NCI-H187 (cell line): ENCODE measurements at places on chromosomes 5 and 9.

DNA sequence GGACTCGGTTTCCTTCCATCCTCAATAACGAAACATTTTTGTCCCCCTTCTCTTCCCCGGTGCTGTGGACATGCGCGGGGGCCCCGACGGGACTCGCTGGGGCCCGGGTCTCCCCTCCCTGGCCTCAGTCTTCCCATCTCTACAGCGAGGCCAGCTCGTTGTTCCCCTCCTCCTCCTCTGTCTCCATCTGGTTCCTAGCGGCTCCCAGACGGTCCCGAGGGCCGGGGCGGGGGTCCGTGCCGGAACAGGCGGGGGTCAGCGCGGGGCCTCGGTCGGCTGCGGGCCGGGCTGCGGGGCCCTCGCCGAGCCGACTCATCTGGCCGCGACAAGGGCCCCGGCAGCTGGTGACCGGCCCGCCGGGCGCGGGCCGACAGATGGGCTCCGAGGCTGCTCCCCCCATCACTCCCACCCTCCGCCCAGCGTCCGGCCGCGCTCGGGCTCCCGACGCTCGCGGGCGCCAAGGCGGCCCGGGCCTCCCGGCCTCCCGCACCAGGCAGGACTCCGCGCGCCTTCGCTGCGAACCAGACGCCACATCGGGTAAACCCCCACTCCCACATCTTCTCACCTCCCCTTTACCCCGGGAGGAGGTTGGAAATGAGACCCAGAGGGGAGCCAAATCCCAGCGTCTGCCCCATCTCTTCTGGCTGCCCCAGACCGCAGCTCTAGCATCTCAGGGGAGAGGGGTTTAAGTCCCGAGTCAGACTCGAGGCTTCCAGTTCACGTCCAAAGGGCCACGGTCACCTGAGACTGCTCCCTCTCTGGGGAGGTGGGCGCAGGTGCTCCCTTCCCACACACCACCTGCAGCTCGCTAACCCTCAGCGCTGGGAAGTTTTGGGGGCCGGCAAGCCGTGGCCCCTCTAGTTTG, 8.1 kb downstream of the BARHL1 start:
- DNase-seq = no peak

DNA sequence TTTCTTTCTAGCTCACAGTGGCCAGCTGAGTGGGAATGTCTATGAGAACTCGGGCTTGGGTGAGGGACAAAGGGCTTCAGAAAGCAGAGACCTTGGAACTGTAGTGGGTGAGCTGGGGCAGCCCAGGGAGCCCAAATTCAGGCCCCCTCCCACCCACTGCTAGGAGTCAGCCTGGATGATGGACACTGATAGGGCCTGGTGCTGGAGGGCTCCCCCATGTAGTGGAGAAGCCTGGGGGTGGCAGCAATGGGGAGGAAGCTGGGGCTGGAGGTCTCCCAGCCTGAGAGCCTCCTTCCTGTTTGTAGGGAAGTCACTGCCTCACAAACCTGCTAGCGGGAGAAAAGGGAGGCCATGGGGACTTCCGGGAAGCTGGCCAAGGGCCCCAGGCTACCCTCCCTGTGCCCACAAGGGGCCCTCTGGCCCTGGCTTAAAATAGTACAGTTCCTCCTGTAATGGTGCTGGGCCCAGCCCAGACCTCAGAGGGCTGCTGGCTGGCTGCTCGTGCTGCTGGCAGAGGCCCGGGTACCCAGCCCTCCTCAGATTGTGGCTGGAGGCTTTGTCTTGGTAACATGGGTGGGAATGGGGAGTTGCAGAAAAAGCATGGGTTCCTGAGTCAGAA, 6.3 kb upstream of the NR5A1 start:
- no peak for DNase-seq

DNA sequence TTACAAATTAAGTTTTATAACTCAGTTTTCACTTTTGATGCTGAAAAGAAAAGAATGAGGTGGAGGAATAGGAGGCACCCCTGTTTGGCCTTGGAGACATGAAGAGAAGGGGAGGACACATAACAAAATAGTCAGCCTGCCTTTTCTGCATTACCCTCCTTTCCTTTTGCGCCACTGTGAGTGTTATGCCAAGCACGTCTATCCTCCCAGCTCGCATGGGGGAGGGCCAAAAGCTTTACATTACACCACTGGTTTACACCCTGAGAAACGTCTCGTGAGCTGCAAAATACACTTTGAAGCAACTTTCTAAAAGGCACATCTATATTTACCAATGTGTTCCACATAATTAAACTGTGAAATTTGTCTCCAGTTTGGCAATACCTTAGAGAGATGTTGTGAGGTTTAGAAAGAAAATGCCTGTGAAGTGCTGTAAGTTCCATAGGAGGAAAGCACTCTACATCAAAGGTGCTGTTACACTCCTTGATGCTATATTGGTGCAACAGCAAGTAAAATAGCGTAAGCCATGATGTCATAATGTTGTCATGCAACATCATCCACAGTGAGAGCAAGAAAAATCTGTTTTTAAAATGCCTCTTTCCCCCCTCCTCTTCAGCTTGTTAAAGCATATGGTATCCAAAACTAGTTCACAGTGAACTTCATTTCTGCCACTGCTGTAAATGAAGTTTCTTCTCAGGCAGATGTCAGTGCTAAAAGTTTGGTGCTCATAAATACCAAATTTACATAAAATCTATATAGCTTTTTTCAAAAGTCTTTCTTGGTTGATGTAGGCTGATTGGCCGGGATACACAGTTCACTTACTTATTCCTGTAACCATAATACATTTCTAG, 50.3 kb downstream of the CETN3 start:
- no peak for DNase-seq

DNA sequence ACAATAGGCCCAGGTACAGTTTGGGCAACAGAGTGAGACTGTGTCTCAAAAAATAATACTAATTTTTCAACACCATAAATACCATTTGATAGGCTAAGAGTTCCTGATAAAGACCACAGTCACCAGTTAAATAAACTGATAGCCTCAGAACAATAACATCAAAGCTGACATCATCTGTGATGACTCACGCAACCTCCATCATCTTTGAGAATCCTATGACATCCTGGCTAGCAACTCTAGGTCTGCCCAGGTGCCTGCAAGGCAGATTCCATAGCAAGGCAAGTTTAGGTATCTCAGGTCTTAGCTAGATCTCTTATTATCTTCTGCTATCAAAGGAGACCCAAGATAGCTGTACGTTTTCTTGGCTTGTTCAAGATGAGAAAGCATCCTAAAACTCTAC, 30.5 kb upstream of the UBAP2 start:
- no peak for DNase-seq
